NCI-H1417 treated with DMSO at 0.1 percent for 48 hours (cell line): ENCODE measurements at places on chromosomes 4 and X.

GRCh38 chr4:102585329-102585728, 84.2 kb downstream of the NFKB1 start:
- no peak for DNase-seq

DNA sequence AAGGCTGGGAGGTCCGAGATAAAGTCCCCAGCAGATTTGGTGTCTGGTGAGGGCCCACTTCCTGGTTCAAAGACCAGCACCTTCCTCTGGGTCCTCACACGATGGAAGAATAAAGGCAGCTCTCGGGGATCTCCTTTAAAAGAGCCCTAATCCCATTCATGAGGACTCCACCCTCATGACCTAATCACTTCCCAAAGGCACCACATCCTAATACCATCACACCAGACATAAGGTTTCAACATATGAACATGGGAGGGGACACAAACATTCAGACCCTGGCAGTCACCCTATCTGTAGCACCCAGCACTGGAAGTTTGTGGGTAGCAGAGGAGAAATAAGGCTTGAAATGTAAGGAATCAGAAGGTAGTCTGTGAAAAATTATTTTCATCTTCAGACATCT, 112.9 kb upstream of the NOCT start:
- no peak for DNase-seq

DNA sequence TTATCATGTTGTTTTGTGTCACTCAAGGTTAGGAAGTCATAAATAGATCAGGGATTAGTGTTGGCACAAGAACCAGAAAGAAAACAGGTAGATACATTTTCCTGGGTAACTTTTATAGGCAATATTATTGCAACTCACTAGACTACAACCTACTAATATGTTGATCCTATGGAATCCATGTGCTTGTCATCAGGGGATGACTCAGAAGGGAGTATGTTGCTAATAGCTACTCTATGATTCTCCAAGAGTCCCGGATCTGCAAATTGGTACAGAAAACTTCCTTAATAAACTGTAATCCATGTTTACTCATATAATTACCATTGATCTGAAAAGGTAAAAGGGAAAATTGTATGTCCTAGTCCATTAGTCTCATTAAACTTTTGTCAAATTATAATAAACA, 11.7 kb upstream of the GNRHR start:
- DNase-seq, result no peak

DNA sequence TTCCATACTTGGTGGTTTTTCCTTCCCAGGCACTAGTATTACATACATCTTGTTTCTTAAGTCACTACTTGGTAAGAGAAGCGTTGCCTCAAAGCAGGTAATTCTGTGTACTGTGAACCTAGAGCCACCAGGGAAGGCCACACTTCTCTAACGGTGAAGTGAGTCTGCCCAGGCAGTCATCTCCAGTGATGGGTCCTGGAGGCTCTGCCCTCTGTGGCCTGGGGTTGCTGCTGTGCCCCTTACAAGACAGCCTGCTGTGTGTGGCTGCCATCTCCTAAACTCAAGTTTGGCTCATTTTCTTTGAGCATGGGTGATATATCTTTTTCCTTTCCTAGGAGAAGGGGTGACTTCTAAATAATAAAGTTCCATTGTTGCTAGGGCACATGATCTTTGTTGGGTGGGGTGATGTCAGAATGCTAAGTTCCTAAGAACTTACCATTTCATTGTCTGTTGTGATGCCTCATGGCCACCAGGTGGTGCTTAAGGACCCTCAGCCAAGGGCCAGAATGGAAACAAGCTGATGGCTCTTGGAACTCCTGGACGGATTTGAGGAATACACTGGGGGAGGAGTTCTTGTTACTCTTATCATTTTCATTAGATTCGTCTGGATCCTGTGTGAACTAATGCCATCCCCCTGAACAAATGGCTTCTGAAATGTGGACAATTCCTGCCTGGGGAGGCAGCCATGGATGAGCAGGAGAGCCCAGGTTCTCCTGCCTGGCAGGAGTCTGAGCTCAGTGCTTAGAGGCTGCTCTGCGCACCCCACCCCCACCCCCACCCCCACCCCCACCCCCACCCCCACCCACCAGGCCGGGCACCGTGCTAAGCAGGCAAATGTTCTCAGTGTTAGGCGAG, 41.1 kb upstream of the WDR1 start:
- DNase-seq, result no peak

DNA sequence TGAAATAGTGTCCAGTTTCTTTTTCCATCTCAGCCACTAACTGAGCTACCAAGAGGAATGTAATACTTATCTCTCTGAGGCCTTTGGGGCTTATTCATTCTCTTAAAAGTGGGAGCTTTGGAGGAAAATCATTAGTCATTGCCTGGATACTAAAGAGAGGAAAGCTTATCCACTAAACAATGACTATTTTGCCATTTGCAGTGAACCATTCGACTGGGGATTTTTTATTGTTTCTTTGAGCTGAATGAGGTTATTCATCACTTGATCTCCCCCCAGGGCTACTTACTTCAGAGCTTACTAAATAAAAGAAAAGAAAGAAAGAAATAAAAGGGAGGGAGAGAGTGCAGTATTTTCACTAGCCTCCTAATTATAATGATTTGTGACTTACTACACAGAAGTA, 1329.5 kb upstream of the TENM3 start:
- no peak for DNase-seq

GRCh38 chrX:136425996-136426395, 61.8 kb upstream of the BRS3 start:
- no peak for DNase-seq

DNA sequence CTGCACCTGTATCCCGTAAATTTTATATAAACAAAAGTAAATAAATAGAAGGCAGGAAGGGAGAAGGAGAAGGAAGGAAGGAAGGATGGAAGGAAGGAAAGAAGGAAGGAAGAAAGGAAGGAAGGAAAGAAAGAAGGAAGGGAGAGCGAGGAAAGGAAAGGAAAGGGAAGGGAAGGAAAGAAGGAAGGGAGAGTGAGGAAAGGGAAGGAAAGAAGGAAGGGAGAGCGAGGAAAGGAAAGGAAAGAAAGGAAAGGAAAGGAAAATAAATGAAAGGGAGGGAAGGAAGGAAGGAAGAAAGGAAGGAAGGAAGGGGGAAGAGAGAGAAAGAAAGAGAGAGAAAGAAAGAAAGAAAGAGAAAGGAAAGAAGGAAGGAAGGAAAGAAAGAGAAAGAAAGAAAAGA, 43.0 kb upstream of the FRG1 start:
- no peak for DNase-seq

DNA sequence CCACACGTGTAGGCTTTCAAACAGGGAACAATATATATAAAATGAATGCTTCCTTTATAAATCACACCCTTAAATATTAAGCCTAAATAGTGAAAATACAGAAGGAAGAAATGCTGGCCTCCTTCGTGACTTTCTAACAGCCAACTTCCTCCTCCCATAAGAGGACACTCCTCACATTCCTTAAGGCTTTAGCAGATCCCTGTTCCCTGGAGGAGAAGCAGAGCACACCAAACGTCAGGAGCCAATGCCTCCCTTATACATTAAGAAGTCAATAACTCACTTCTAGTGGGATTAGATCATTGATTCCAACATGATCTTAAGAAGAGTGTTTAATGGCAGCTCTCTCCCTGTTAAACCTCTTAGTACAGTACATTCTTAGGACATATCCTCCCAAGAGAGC, 108.4 kb upstream of the FAM241A start:
- DNase-seq, result no peak

DNA sequence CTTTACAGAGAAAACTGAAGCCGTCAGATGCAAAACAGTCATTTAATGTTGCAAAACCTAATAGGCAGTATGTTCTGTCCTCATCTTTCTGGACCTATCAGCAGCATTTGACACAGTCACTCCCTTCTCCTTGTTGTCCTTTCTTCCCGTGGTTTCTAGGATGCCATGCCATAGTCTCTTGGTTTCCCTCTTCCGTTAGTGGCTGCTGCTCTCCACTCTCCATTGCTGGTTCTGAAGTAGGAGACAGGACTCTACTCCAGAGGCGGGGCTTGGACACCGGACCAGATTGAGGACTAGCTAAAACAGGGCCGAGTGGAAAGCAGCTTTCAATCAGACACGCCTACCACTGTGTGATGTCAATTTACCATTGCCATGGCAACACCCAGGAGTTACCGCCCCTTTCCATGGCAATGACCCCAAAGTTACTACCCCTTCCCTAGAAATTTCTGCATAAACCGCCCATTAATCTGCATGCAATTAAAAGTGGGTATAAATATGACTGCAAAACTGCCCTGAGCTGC, 88.8 kb upstream of the CCDC160 start:
- no peak for DNase-seq

DNA sequence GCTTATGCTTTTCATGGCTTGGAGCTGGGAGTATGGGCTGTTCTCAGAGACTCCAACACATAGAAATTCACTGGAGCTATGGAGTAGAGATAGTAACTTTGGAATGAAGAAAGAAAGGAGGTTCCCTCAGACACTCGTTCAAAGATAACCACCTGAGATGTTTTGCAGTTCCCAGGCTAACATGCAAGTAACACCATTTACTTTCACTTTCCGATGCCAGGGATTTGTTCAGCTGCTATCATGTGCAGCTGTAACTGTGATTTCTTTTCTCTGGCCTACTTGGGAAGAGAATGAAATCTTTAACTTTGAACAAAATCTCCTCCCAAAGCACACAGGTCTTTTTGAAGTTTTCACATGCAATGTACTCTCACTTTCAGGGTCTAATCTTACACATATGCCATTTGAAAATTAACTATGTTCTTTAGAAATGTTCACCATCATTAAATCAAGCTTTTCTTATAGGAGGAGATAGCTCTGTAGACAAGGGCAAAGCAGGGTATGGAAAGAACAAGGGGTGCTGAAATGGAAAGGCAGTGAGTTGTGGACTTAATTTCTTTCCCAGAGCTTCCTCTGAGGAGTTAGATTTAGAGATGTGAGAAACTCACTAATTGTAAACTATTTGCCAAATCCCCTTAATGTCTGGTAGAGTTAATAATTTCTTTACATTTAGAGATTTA, 514.3 kb downstream of the PDHA2 start:
- no peak for DNase-seq

DNA sequence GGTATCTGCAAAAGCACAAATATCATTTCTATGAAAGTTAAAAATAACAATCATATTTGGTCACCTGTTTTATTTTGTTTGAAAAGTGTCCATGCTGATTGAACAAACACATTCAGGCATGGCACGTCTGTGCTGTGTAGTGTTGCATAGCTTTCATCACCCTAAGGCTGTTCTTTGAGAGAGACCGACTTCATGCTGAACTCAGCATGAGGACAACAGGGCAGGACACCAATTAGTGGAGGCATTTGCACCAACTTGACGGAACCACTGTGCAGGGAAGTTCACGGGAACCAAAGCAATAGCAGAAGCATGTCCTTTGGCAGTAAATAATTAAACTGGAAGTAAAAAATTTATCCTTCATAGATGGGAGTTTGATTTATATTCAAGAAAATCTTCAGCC, 158.4 kb upstream of the SLC7A11 start:
- no peak for DNase-seq

GRCh38 chrX:41145920-41146608, 60.8 kb downstream of the USP9X start:
- no peak for DNase-seq

DNA sequence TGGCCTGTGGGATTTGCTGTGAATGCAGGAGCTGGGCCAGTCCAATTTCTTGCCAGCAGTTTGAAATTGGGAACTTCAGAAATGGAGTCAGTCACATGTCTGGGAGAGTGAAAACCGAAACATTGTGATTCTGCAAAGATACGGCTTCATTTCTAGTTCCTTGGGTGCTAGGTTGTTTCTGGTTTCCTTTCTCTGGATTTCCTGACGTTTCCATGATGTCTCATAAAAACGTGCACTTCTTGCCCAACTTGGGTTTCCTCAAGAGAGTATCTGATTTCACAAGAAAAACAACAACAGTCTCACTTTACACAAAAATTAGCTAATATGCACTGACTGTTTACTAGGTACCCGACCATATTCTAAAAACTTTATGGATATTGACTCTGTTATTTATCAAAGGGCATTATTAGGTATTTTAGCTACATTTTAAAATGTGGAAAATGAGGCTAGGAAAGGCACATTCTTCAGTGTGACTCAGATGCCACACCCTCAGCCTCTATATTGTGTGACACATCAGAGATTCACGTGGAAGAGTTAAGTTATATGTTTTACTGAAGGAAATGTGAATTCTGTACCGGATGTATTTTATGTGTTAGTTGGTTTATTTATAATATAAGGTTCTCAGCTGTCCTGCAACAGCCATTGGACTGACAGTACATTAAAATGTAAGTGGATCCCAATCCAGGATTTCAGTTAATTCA, 225.0 kb upstream of the PUDP start:
- DNase-seq, result no peak

DNA sequence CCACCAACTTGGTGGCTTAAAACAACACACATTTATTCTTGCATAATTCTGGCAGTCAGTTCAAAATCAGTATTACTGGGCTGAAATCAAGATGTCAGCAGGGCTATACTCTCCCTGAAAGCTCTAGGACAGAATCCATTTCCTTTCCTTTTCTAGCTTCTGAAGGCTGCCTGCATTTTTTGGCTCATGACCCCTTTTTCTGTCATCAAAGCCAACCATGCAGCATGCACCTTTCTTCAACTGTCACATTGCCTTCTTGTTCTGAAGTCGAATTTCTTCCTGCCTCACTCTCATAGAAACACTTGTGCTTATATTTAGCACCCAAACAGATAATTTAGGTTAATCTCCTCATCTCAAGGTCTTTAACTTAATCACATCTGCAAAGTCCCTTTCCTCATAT, 79.8 kb upstream of the PPP1R2C start:
- DNase-seq, result no peak

GRCh38 chrX:3699821-3700381, 13.5 kb downstream of the PRKX start:
- DNase-seq, result no peak

GRCh38 chr4:25535701-25536473, 119.8 kb upstream of the SLC34A2 start:
- DNase-seq, result no peak

GRCh38 chrX:70029863-70030262, 19.9 kb downstream of the AWAT2 start:
- DNase-seq, result no peak

DNA sequence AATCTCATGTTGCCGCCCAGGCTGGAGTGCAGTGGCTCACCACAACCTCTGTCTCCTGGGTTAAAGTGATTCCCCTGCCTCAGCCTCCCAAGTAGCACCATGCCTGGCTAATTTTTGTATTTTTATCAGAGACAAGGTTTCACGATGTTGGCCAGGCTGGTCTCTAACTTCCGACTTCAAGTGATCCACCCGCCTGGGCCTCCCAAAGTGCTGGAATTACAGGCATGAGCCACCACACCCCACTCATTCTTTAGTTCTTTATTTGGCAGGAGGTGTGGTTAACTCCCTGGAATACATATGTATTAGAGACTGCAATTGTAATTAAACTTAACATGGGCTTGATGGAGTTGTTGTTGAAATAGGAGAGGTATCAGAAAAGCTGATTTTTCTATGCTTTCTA, 1396.9 kb upstream of the IGFBP7 start:
- no peak for DNase-seq
